Mesothelial cell of epicardium (in vitro differentiated cells): ENCODE measurements at places on chromosomes 1 and 21. TPM values are rescaled to one million over a fixed set of nuclear protein-coding genes. Genes with fewer than 3 reads are reported as not detected.

GPR137B gene
- total RNA-seq, result 22.1 to 25.2 TPM (median 23.1 TPM) in 3 replicates

- H3K4me3 ChIP-seq, result no peak overlapping the region
- no peak overlapping the region for H3K27ac ChIP-seq
- H3K36me3 ChIP-seq, result no peaks in the 10 kb centered on the region
- no peaks in the 10 kb centered on the region for H3K27me3 ChIP-seq
- peaks cover 11% of the 10 kb centered on the region for H3K4me1 ChIP-seq
- DNase-seq, result no peak
Observed at GRCh38 chr1:75671708-75672107, 52.8 kb upstream of the ACADM start.

- H3K36me3 ChIP-seq, result no peaks in the 10 kb centered on the region
- no peak overlapping the region for H3K27ac ChIP-seq
- no peak for DNase-seq
- H3K4me1 ChIP-seq, result no peaks in the 10 kb centered on the region
Observed at GRCh38 chr1:147912553-147912952, 10.0 kb downstream of the GJA8 start.

GRCh38 chr1:157819896-157820295, at the start of gene FCRL1:
TSS of gene FCRL1 (minus strand) at chr1:157820120. CDS start at chr1:157820037, 83 bp downstream.
- H3K36me3 ChIP-seq, result no peaks in the 10 kb centered on the region
- H3K4me3 ChIP-seq, result no peak within 1 kb of the TSS
- no peak for DNase-seq
- H3K4me1 ChIP-seq, result no peaks in the 10 kb centered on the region

- H3K27ac ChIP-seq, result peak overlapping the region; percentile 96
- H3K36me3 ChIP-seq, result peaks cover 49% of the 10 kb centered on the region
- H3K27me3 ChIP-seq, result no peaks in the 10 kb centered on the region
- DNase-seq, result no peak
- H3K4me3 ChIP-seq, result peak overlapping the region; percentile 90
Observed at GRCh38 chr1:35190784-35191183, 2.2 kb downstream of the SFPQ start.

GRCh38 chr1:110060034-110060661, 10.3 kb downstream of the ALX3 start:
- H3K27me3 ChIP-seq, result no peaks in the 10 kb centered on the region
- H3K36me3 ChIP-seq, result peaks cover 27% of the 10 kb centered on the region
- peaks cover 92% of the 10 kb centered on the region for H3K4me1 ChIP-seq
- peak; percentile 66 for DNase-seq
- peak overlapping the region; percentile 15 for H3K4me3 ChIP-seq

DNA sequence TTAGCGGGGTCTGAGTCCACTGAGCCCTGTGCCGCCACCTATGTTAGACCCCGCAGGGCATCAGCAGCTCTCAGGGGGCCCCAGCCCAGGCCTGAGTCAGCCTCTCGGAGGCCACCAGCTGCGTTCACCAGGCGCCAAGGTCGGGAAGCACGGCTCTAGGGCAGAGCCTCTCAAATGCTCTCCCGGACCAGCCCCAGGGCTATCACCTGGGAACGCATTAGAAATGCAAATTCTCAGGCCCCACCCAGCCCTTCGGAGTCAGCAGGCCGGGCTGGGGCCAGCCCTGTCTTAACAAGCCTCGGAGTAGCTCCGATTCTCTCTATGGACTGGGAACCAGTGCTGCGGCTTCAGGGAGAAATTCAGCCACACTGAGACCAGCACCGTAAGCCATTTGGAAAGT, 37.2 kb upstream of the TSPEAR start:
- H3K36me3 ChIP-seq, result peaks cover under 1% of the 10 kb centered on the region
- DNase-seq, result no peak
- H3K27ac ChIP-seq, result no peak overlapping the region
- H3K27me3 ChIP-seq, result peaks cover 10% of the 10 kb centered on the region
